ENCODE measurements at places on chromosomes 5 and 9. TPM values are rescaled to one million over a fixed set of nuclear protein-coding genes. Genes with fewer than 3 reads are reported as not detected.

- no peak for DNase-seq
Measured at GRCh38 chr9:4514252-4515128, 24.2 kb downstream of the SLC1A1 start.

DNA sequence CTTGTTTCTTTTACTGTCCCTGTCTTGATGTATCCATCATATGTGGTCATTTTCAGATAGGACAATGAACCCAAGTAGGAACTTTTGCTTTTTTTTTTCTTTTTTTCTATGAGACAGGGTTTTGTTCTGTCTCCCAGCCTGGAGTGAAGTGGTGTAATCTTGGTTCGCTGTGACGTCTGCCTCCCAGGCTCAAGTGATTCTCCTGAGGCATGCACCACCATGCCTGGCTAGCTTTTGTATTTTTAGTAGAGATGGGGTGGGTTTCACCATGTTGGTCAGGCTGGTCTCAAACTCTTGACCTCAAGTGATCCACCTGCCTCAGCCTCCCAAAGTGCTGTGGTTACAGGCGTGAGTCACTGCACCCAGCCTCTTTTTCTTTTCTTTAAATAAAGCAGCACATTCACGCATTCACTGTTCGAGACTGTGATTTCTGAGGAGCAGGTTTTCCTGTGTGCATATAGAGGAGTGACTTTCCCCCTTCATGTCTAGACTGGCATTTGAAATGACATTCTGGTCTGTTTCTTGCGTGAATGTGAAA lies 448.5 kb downstream of the KDM4C start:
- no peak for DNase-seq

GRCh38 chr9:114484215-114484853 lies 20.9 kb downstream of the WHRN start:
- no peak for DNase-seq

DNA sequence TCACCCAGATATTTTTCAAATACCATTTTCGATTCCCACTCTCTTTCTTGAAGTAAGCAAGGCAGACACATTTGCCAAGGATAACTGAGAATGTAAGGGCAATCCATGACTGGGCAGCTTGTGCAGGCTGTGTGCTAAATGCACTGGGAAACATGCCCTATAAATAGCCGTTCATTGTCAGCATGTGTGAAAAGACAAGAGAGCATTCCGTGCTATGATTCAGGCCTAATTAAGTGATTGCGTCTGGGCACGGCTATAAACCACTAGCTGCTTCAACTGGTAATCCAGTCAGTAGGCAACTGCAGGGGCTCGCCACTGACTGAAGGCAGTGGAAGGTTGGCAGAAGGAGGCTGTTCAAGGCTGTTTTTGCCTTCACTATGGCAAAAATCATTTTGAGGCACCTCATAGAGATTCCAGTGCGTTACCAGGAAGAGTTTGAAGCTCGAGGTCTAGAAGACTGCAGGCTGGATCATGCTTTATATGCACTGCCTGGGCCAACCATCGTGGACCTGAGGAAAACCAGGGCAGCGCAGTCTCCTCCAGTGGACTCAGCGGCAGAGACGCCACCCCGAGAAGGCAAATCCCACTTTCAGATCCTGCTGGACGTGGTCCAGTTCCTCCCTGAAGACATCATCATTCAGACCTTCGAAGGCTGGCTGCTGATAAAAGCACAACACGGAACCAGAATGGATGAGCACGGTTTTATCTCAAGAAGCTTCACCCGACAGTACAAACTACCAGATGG lies at the start of gene HSPB3:
TSS of gene HSPB3 (plus strand) at position 287 of the 745 bp plus-strand sequence. CDS start at position 378, 91 bp downstream.
- no peak for DNase-seq

DNA sequence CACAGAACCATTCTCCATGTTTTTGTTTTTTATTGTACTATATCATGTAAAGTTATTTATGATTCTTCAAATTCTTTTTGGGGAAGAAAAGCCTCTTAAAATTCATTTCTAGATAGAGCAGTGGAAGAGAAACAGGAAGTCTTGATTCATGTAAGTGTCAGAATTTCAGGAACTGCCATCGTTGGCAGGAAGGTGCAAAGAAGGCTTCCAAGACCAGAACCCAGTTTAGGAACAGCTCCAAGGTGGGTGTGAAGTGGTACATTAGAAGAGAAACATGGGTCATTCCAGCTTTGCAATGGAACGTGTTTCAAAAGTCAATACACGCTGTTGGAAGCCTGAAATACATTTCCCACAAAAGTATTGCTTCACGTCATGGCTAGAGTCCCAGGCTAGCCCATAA lies 14.8 kb downstream of the SAXO1 start:
- DNase-seq: no peak

GRCh38 chr5:111655169-111655924 lies 101.6 kb downstream of the NREP start:
- DNase-seq: no peak

DNA sequence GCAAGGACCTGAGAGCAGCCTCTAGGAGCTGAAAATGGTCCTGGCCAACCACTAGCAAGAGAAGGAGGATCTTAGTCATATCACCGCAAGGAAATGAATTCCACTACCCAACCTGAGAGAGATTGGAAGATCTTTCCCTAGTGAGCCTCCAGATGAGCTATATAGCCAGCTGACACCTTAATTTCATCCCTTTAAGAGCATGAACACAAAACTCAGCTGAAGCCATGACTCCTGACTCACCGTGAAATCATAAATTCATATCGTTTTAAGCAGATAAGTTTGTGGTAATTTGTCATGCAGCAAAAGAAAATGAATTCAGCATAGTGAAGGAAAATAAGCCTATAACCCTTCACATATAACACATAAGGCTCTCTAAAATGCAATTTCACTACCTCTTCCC lies 23.5 kb downstream of the MAPKAP1 start:
- no peak for DNase-seq

DNA sequence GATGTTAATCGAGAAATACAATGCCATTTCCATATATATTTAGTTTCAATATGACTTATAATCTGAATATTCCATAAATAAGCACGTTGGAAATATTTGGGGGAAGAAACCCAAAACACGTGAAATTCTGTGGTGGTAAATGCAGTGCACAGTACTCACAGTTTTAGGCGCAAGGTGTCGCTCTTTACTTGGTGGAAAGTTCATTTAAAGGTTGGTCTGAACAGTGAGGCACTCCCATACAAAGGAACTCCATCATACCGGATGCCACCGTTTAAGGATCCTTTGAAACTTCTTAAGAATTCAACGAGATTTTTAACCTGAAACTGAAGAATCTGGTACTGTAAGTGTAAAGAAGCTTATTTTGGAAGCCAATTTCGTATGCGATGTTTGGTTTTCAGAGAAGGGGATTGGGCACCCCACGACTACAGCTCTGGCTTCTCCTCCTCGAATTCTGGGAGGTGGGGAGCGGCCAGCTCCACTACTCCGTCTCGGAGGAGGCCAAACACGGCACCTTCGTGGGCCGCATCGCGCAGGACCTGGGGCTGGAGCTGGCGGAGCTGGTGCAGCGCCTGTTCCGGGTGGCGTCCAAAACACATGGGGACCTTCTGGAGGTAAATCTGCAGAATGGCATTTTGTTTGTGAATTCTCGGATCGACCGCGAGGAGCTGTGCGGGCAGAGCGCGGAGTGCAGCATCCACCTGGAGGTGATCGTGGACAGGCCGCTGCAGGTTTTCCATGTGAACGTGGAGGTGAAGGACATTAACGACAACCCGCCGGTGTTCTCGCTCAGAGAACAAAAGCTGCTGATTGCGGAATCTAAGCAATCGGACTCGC lies at the start of gene PCDHA11:
TSS of gene PCDHA11 (plus strand) at position 237 of the 834 bp plus-strand sequence. CDS start at position 384, 147 bp downstream.
- DNase-seq: no peak

GRCh38 chr5:137782984-137783536 lies 28.9 kb upstream of the HNRNPA0 start:
- DNase-seq: no peak

GRCh38 chr5:180803181-180804128 lies 849 bp upstream of the MGAT1 start:
- DNase-seq: peak; percentile 40

DNA sequence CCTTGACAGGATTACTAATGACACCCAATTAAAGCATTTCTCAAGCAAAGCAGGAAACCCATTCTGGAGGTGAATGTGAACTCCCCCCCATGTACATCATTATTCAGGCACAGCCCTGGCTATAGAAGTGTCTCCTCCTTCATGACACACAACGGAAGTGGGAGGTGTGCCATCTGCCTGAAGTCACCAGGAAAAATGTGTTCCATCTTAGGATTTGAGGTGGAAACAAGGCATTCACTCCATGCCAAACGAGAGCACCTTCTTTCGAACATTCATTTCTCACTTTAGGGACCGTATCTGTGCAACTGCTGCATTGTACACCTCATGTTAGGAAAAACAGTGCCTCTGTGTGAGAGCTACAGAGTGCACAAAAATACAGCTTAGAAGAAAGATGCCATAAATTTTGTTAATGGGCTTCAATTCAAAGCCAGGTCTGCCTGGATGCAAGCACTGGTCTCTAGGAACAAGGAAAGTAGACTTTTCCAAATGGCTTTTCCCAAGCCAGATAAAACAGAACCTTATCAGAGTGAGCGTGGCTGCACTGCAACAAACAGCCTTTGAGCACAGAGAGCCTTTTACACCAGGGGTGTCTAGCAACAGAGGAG lies 19.4 kb downstream of the GOLM1 start:
- DNase-seq: no peak

Gene SPAG8
- 1.4 TPM for polyA plus RNA-seq

Gene QRFP
- polyA plus RNA-seq: 0.36 TPM

Gene HAND1
- polyA plus RNA-seq: 7.8 TPM

All from large intestine (tissue), 12 donors.